Erythroblast (primary cell): ENCODE measurements at places on chromosomes 3 and 15.

DNA sequence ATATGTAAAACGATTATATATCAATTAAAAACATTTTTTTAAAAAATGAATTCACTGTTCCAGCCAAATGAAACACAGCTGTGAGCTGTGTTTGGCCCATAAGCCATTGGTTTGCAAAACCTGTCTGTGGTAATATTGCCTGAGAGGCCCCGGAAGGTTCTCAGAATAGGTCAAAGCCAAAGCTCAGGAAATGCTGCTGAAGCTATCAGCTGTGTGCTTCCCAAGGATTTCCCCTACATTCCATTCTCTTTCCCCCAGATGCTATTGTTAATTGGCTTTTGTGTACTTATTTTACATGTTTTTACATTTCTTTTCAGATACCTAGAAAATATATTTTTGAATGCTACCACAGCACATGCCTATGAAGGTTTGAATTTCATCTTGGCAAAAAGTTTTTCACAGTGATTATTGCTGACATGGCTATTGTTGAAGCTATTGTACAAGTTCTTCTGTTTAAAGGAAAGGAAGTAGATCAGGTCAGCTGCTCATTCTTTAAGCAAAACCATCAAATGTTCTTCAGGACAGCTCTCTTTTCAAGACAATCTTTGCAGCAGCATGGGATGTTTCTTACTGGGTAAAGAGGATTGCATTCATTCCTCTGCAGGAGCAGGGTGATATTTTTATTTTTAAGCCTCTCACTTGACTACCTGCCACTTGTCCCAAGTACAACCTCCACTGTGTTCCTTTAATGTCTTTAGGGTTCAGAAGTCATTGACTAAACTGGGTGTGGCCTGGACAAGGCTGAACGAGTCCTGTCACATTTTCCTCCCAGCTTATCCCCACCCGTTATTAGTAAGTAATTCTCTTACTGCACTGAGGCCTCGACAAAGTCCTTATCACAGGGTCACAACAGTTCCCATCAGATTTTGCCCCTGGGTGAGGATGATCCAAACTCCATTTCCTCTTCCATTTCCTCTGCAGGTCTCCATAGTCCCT, 26.3 kb upstream of the BNC1 start:
- no peak for DNase-seq

GRCh38 chr3:149658744-149659497, 1.1 kb upstream of the WWTR1 start:
- no peak for DNase-seq

- DNase-seq, result no peak
These were observed 154.2 kb downstream of the MECOM start for GRCh38 chr3:169509359-169509758.

DNA sequence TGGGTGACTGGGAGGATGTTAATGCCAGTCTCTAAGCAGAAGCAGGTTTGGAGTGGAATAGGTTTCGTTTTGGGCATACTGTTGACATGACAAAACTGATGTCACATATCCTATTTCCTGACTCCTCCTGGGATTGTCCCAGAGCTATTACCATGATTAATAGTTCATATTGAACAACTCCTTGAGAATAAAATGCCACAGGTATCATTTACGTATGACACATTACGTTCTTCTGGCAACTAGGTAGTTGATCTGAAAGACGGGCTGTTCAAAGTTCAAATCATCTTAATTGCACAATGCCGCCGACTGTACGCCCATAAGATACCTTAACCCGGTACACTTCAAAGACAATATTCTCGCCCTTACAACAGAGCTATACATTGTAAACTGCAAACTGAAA, 1.4 kb upstream of the RAB5A start:
- DNase-seq, result no peak

DNA sequence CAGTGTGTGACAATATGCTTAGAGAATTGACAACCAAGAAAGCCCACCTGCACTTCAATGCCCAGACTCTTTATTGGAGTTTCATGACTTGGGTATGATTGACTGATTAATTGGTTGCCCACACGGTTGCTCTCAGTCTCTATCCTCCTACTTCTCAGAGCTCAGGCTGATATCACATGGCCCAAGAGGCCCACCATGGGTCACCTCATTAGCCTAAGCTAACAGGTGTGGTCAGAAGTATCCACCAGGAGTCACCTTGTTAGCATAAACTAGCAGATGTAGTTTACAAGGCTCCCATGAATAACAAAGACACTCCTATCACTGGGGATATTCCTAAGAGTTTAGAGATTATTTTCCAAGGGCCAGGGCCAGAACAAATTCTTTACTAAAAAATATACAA, 120.2 kb upstream of the MBNL1 start:
- DNase-seq, result no peak

DNA sequence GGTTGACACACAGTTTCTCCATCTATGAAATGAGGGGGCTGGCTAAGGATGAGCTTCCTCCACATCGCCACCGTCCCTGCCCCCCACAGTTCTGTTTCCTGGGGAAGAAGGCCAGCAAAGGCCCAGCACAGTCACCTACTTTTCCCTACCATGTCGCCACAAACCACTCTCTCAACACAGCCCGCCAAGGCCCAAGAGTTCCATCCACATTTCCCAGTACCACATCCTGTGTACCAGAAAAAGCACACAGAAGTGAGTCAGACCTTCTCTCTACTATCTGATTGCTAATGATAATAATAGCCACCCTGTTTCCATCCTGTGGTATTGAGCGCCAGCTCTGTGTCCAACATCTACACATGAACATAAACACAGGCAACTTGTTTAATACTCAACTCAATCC, 30.3 kb upstream of the C15orf39 start:
- no peak for DNase-seq

DNA sequence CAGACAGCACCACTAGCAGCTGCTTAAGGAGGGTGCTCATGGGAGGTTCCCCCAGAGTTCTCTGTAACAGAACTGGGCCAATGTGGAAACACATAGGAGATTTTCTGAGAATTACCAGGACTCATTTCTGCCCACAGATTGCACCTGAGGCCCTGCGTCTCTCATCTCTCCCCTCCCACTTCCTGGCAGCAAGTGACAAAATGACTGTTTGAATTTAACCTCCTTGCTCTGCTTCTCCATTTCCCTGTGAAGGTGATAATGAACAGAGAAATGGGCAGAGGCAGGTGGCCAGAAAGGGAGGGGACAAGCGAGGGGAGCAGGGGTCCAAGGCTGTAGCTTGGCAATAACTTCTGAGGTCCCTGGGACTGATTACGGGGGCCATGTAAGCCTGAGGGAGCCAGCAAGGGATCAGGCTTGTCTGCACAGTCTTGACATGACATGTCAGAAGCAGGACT, 8.0 kb downstream of the EPHB1 start:
- DNase-seq, result no peak

DNA sequence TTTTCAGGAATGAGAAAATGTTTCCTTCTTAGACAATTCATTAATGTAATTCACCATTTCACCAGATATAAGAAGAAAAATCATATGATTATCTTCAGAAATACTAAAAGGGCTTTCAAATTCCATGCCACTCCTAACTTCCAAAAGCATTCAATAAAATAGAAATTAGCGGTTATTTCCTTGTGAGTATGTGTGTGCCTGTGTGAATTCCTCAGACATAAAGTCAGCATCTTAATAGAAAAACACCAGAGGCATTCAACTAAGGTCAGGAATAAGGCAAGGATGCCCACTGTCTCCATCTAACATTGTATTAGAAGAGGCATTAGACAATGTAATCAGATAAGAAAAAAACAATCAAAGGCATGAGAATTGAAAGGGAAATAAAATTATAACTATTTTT, 88.4 kb downstream of the PLCH1 start:
- DNase-seq, result no peak

DNA sequence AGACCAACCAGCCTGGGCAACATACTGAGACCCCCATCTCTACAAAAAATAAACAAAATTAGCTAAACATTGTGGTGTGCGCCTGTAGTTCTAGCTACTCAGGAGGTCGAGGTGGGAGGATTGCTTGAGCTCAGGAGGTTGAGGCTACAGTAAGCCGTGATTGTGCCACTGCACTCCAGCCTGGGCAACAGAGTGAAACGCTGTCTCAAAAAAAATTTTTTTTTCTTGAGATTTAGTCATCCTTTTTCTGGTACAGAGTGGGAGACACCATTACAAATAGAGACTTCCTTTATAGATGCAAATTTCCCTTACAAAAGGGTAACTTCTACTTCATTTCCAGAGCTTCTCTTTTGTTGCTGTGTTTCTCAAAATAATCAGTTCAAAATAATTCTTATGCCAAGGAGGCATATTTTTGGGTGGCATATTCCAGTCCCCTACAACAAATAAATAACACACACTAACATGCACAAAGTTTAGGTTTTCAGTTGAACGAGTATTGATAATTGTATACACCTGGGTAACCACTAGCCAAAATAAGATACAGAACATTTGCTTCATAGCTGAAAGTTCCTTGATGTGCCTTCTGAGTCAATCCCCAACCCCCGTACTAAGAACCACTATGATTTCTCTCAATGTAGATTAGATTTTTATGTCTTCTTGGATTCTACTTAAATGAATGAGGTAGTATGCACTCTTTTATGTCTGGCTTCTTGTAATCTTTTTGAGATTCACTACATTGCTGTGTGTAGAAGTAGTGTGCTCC, 248.9 kb upstream of the PROK2 start:
- DNase-seq, result no peak
